ENCODE measurements at places on chromosomes 16 and 17.

- no peak for DNase-seq
Measured at GRCh38 chr17:39666601-39667261, 1.5 kb upstream of the PNMT start.

DNA sequence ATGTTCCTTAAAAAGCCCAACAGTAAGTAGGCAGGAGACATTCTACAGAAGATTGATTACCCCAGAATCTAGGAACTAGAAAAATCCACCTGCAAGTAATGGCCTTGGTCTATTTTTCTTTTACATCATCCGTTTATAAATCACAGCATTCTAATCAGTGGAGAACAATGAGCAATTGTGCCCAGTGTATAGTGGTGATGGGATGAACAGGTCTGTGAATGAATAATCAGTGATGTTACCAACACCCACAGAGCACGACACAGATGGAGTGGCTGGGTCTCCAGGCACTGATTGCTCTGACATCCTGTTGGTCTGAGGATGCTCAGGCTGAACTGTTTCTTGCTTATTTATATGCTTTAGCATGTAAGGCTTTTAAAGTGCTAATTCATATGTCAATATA, 1251.2 kb upstream of the CDH8 start:
- no peak for DNase-seq

DNA sequence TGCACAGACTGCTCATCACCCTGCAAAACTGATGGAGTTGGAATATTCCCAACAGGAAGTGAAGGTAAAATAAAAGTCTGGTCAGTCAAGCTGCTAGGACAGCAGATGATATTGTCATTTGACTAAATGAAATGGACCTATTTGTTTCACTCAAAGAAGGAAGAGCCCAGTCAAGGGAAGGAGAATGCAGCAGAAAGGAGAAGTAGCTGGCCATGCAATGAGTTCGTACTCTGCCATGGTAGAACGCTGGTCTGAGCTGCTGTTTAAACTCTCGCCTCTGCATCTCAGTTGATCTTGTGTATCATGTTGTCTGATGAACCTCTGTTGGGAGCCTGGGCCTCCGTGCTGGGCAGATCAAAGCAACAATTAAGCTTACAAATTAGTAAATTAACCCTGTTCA, 15.6 kb upstream of the YPEL2 start:
- no peak for DNase-seq

GRCh38 chr17:51682115-51682514, 421.8 kb downstream of the UTP18 start:
- DNase-seq = no peak

DNA sequence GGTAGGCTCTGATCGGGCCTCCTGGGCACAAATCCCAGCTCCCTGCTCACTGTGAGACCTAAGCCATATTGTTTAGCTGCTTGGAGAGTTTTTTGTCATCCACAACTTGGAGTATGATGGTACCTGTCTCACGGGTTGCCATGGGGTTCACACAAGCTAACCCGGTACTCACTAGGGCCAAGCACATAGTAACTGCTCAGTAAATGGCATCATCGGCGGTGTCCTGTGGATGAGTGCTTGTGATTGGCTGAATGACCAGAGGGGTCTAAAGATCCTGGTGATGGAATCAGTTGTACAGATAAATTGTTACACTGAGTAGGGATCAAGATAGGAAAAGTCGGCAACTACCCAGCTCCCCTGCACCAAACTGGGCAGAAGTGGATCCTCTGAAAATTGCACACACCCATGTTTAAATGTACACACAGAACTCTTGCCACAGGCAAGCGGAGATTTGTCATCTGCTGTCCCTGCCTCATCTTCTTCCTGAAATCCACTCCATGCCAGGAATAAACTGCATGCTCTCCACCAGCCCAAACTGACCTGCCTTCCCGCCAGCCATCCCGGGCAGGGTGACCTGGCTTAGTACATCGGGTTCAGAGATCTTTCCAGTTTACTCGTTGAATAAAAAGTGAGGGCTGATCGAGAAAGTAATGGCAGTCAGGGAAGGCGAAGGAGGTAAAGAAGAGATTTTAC, 6.5 kb downstream of the MAPT start:
- no peak for DNase-seq

DNA sequence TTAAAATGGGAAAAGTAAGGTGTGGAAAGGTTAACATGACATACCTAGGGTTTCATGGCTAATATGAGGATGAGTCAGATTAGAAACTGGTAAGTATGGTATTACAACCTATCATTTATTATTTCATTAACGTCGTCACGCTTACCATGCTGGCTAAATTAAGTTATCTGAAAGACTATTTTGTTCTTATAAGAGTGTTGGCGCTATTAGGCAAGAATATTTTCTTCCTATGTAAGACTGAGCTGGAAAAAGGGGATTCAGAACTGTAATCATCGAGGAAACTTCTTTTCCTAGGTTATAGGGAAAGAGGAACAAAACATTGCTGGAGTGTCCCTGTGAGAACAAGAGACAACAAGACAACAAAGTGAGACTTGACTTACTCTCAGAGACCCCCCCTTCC, 440.8 kb downstream of the KCNJ2 start:
- DNase-seq = no peak

DNA sequence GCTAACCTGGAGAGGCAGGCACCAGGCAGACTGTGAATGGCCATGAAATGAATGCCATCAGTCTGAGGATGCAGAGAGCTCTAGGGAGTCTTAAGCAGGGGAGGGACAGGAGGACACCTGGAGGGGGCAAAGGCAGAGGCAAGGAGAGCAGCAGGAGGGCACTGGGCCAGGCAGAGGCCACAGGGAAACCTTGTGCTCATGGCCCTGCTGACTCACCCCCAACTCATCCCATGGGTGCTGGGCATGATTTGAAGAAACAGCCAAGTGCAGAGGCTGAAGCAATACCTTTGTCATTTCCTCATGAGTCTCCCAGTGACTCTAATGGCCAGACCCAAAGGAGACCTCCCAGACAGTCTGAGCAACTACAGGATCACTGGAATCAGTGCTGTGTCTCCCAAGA, 141.4 kb downstream of the TMEM132E start:
- DNase-seq = peak; percentile 37

DNA sequence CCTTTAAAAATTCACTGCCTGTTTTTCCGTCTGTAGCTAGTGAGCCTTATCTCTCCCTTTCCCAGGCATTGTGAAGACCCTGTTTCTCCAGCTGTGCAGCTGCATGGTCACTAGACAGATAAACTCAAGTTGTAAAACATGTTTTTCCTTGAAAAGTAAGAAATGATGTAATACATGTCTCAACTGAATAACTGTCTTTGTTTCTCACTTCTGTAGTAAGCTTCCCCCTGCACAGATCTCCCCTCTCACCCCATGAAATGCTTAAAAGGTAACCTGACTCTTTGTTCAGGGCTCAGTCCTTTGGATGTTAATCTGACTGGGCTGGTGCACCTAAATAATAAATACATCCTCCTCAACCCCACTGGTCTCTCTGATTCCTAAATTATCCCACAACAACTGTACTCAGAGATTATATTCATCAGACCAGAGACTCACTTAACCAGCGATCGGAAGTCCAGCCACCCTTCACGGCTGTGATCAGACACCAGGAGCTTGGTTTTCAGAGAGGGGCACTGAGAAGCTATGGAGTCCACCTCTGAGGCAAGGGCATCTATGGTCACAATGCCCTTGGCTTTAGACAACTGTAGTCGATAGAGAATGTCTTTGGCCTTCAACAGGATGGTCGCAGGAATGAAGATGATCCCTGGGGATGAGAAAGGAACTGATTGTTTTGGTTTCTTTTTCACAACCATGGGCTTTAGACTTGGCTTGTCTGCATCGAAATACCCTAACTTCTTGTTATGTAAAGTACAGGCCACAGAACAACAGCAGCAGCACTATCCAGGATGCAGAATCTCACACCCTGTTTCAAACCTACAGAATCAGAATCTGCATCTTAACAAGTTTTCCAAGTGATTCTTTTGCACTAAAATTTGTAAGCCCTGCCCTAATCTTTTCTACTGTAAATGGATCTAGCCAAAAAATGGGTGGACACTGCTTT, 15.4 kb downstream of the ACSM1 start:
- DNase-seq = no peak

- no peak for DNase-seq
Measured at GRCh38 chr16:84928679-84929420, 82.5 kb downstream of the ZDHHC7 start.

- no peak for DNase-seq
Measured at GRCh38 chr17:76270770-76271668, 5.9 kb downstream of the UBALD2 start.

DNA sequence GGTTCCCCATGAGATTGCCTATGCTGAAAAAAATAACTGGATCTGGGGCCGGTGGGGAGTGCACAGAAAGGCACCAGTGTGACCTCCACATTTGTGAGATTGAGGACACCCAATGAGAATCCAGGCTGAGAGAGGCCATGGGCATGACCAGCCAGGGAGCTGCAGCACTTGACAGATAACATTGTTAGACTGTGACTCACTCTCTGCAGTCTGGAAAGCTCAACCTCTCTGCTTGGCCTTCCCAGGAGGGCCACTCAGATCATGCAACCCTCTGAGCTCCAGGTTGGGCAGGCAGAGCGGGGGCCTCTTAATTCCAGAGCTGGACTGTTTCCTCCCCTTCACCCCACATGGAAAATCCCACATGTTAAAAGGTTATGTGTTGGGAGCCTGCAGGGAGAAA, 30.1 kb downstream of the FZD2 start:
- DNase-seq = peak; percentile 92

GRCh38 chr17:65183736-65184135, 46.6 kb downstream of the RGS9 start:
- DNase-seq = peak; percentile 8

- no peak for DNase-seq
Measured at GRCh38 chr17:41967921-41968578, 1.5 kb downstream of the CNP start.

DNA sequence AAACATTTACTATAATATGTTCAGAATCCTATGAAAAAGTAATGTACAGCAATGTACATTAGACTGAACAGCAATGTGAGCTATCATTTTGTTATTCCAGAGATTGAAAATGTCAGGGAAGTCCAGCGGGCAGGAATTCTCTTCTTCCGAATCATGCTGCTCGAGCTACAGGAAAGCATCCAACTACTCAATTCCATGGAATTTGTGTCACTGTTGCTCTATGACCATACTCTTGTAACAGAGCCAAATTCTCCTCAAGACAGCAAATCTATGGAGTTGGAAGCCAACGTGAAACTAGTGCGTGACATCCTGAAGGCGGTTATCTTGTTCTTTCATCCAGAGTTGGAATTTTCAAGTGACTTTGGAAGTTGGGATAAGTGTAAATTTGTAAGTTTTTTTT, 24.8 kb upstream of the NSRP1 start:
- DNase-seq = peak; percentile 31

GRCh38 chr16:77987810-77988209, 34.5 kb upstream of the CLEC3A start:
- no peak for DNase-seq

DNA sequence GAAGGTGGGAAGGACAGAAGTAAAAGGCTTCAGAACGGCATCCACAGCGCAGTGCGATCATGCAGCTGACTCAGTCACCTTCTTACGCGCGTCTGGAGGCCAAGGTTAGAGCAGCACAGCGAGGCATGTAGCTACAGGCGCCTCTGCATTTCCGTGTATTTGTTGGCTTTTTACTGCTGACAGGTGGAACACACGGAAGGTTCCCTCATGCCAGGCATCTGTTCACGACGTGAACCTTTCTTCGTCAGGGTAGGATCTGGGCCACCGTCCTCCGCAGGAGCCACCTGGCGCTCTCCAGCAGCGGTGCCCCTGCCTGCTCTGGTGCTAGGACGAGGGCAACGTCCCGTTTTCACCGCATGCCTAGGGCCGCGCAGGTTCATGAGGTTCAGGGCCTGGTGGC, 15.3 kb downstream of the TMEM204 start:
- peak; percentile 50 for DNase-seq

DNA sequence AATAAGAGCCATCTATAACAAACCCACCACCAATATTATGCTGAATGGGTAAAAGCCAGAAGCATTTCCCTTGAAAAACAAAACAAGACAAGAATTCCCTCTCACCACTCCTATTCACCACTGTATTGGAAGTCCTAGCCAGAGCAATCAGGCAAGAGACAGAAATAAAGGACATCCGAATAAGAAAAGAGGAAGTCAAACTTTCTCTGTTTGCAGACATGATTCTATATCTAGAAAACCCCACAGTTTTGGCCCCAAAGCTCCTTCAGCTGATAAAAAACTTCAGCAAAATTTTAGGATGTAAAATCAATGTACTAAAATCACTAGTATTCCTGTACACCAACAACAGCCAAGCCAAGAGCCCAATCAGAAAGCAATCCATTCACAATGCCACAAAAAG, 271.8 kb upstream of the AXIN2 start:
- DNase-seq = no peak

DNA sequence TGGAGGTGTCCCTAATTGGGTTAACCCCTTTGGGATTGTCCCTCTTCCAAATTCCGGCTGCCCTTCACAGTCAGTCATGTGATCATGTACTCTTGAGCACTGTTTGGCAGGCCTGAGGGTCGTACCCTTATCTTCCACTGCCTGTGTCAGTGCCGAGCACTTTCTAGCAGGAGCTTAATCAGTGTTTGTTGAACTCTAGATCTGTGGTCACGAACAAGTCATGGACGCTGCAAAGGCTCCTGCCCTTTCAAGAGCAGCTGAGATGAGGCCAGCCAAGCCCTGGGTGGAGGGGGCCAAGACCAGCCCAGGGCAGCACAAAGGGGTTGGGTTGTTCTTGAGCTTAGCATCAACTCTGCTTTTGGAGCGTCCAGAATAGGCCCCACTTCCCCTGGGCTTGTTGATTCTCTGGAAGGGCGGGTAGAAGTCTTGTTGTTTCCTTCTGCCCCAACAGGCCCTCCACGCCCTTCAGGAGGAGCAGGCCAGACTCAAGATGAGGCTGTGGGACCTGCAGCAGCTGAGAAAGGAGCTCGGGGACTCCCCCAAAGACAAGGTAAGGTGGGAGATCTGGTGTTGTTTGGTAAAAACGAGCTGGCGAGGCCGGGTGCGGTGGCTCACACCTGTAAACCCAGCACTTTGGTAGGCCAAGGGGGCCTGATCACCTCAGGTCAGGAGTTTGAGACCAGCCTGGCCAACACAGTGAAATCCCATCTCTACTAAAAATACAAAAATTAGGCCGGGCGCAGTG, 5.3 kb downstream of the IFI35 start:
- DNase-seq = no peak

GRCh38 chr17:80706463-80706867, 161.8 kb downstream of the RPTOR start:
- no peak for DNase-seq

GRCh38 chr17:57953705-57954396, 1.4 kb downstream of the CUEDC1 start:
- no peak for DNase-seq

DNA sequence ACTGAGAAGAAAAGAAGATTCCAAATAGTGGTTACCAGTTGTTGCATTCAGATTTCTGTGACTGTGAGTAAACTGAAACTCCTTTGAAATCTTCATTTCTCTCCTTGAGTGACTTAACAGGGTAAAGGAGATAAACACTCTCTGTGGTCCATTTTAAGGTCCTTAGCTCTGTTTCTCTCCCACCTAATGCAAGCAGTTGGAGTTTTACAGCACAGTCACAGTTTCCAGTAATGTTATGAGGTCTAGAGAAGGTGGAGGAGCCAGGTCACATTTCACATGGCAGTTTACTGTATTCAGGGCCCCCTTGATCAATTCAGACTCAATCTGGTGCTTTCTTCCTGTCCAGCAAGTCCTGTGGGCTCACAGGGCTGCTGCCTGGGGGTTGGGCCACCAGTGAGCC, 32.2 kb upstream of the SLC12A3 start:
- DNase-seq = no peak

- DNase-seq = peak; percentile 48
Measured at GRCh38 chr17:41551365-41551764, 20.5 kb downstream of the KRT9 start.

Data from epithelial cell of esophagus (primary cell).